ENCODE measurements at places on chromosomes 13 and 19. TPM values are rescaled to one million over a fixed set of nuclear protein-coding genes. Genes with fewer than 3 reads are reported as not detected.

The FXYD7 gene
- 18.2 TPM for total RNA-seq

The SMIM24 gene
- not detected for total RNA-seq

The SPRYD7 gene
- 8.4 TPM for total RNA-seq

The MIPEP gene
- 18.5 TPM for total RNA-seq

The C19orf67 gene
- total RNA-seq, result 3.0 TPM

The CD79A gene
- total RNA-seq, result 0.42 TPM

The SLC27A1 gene
- total RNA-seq, result 10.7 TPM

DNA sequence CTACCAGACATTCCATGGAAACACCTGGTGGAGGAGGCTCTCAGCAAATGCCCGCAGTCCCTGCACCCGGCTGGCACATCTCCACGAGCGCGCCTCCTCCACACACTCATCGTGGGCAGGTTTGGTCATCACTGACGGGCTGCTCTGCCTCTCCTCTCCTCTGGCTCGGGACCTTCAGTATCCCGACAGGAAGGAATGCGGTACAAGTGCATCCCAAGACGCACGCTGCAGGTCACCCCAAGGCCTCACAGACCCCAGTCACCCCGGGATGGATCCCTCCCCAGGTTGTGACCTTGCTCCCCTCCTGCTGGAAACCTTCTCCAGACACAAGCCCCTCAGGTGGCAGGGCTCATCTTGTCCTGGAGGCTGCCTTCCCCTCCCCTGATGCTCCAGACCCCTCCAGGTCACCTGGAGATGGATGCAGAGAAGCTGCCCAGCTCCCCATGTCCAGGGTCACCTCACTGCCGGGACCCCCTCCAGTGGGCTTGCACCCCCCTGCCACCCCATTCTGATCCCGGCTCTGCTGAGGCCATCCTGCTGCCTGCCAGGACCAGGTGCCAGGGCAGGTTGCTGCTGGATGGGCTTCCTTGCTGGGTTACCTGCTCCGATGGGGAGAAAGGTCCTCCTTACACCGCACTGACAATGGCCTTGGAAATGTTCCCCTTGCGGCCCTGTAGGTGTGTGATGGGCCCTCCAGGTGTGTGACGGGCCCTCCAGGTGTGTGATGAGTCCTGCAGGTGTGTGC, 29.9 kb downstream of the C13orf46 start:
- no peak for ATAC-seq

DNA sequence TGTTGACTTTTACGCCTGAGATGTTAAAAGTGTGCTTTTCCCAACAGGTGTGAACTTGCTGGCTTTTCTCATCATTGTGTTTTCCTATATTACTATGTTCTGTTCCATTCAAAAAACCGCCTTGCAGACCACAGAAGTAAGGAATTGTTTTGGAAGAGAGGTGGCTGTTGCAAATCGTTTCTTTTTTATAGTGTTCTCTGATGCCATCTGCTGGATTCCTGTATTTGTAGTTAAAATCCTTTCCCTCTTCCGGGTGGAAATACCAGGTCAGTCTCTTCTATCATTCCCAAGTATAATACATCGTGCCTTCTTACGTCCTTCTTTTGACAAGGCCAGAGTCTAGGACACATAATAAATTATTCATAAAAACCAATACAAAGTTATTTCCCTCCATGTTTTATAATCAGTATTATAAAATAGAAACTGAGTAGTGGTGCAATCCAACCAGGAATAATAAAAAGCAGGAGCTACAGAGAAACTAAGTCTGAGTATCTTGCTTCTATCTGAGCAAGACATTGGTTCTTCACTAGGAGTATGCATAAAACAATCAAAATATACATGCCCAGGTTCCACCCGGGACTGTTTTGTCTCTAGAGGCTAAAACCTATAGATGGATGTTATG, 57.9 kb downstream of the RXFP2 start:
- peak; percentile 53 for ATAC-seq

- ATAC-seq, result no peak
These were observed 67.4 kb downstream of the STK24 start for GRCh38 chr13:98509271-98510155.

GRCh38 chr19:7545904-7546303, 10.4 kb downstream of the PNPLA6 start:
- ATAC-seq, result no peak

- peak; percentile 72 for ATAC-seq
These were observed 96.1 kb upstream of the MBNL2 start for GRCh38 chr13:97125810-97126738.

- no peak for ATAC-seq
These were observed 172.5 kb downstream of the FLT1 start for GRCh38 chr13:28322256-28322905.

GRCh38 chr13:45412274-45413049, 5.7 kb downstream of the SLC25A30 start:
- no peak for ATAC-seq

DNA sequence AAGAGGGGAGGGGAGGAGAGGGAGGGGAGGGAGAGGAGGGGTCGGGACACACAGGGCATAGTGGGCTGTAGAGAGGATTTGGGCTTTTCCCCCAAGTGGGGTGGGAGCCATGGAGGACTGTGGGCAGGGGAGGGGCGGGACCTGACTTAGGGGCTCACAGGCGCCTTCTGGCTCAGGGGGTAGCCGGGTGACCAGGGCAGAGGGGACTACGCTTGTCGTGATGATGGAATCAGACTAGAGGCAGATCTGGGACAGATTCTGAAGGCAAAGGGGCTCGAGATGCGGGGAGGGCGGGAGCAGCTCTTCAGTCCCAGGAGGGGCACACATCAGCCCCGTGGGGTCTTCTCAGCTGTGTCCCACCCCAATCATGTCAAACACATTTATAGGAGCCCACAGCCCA, 13.5 kb downstream of the NDUFA11 start:
- ATAC-seq, result no peak

- ATAC-seq, result peak; percentile 90
These were observed 97.0 kb upstream of the MBNL2 start for GRCh38 chr13:97124915-97125809.

DNA sequence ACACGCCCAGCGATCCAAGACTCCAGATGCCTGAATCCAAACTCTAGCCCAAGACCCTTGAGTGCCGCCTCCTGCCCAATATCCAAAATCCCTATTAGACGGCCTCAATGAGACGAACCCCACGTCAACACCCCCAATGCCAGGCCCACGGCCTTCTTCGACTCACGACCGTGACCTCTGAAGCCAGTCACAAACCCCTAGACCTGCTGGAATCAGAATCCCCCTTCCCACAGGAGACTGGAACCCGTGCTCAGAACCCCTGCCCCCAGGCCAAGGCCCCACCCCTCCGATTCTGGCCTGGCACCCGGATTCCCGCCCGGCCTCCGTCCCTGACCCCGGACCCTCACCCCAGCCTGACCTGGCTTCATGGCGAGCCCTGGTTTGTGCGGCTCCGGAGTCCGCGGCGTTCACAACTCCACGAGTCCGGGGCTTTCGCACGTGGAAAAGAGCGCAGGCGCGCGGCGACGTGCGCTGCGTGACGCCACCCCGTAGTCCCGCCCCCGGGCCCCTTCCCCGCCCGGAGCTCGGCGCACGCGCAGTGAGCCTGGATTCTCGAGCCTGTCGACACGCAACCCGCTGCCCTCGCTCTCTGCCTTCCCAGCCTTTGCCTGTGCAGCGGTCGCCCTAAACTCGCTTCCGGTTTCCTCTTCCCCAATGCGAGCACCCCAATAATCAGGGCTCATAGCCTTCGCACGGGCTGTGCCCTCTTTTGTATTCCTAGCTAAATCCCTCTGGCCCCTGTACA, at the start of gene FBL:
Gene FBL, minus strand, starts transcription at position 447 of the 745 bp plus-strand sequence. Its CDS starts 79 bp downstream, at position 368.
- peak; percentile 95 for ATAC-seq

DNA sequence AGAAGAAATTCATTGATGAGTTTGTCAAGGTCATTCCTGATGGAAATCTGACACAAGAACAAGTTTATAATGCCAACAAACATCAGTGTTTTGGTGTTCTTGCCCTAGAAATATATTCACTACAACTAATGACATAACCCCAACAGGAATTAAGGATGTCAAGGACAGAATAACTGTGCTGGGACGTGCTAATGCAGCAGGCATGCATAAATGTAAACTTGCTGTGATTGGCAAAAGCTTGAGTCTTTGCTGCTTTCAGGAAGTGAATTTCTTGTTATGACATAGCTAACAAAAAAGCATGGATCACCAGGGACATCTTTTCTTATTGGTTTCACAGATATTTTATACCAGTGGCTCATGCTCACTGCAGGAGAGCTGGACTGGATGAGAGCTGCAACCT, 144.6 kb downstream of the KCTD12 start:
- no peak for ATAC-seq

DNA sequence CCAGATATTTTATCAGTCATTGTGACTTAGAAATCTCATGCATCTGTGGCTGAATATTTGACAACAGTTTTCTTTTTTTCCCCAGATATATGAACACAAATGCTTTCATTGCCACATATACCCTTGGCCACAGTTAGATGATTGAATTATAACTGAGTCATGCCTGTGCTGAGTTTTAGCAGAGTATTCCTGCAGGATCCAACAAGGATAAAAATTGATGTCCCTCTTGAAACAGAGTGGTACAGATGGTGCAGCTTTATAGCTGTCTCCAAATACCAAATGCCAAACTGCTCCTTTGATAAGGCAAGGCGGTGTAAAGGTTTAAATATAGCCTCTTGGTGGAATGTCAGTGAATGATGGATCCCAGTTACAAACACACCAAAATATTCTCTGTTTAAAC, 428.5 kb downstream of the GPC6 start:
- ATAC-seq, result no peak

GRCh38 chr19:351976-352625, 7.5 kb upstream of the MIER2 start:
- no peak for ATAC-seq

GRCh38 chr19:45772130-45772840, 3.2 kb upstream of the SIX5 start:
- no peak for ATAC-seq

DNA sequence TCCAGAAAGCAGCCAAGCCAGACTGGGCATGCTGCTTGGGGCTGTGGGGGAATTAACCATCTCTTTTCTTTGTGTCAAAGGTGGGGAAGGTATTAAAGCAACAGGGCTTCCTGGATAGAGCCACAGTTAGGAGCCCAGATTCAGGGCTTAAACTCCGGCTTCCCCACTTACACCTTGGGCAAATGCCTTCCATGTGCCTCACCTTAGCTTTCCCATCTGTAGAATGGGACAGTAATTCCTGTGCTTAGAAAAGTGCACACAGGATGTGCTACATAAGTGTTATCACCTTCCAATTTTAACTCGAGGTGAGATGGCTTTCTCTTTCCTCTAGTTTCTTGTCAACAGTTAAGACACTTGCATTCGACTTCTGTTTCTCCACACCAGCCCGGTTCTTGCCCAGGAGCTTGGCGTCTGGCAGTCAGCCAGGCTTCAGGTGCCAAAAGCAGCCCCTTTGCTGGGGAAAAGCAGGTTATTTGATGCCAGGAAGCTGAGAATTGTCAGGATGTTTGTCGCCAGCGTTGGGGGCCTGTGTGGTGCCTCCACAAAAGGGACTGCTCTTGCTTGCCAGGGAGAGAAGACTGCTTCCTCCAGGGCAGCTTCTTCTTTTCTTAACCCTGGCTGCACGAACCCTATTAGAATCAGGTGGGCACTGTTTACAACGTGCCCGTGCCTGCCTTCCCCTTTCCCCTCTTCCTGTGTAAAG, 79.2 kb downstream of the SIPA1L3 start:
- no peak for ATAC-seq

DNA sequence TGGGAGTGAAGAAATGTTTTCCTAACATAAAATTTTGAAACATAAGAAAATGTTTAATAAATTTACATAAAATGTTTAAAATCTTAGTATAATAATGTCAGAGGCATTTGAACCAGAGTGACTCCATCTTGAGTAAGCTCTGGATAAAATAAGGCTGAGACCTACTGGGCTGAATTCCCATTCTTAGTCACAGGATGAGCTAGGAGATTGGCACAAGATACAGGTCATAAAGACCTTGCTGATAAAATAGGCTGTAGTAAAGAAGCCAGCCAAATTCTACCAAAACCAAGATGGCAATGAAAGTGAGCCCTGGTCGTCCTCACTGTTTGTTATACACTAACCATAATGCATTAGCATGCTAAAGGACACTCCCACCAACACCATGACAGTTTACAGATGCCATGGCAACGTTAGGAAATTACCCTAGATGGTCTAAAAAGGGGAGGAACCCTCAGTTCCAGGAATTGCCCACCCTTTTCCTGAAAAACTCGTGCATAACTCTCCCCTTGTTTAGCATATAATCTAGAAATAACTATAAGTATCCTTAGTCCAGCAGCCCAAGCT, 1184.0 kb downstream of the UQCRFS1 start:
- ATAC-seq, result no peak

GRCh38 chr13:78977311-78977710, 318.4 kb upstream of the OBI1 start:
- ATAC-seq, result no peak

DNA sequence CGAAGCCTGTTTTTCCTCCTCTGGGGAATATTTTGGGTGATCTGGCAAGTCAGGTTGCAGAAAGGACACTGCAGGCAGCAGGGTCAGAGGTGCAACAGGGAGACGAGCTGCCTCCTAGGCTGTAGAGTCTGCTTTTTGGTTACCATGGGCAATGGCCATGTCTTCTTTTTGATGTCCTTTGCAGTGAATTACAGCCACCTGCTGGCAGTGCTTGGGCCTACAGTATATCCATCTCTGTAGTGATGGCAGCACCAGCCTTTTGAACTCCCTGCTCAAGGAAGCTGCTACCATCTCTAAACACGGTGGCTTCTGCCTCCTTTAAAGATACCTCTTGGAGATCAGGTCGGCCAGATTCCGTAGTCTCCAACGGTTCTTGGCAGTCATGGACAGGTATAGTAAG, 73.9 kb downstream of the WTIP start:
- peak; percentile 20 for ATAC-seq

GRCh38 chr19:33456845-33457220, 64.8 kb downstream of the PEPD start:
- no peak for ATAC-seq

GRCh38 chr13:27120011-27120410, 51.6 kb downstream of the USP12 start:
- no peak for ATAC-seq

- no peak for ATAC-seq
These were observed 5.9 kb downstream of the CACNG7 start for GRCh38 chr19:53915000-53915399.

DNA sequence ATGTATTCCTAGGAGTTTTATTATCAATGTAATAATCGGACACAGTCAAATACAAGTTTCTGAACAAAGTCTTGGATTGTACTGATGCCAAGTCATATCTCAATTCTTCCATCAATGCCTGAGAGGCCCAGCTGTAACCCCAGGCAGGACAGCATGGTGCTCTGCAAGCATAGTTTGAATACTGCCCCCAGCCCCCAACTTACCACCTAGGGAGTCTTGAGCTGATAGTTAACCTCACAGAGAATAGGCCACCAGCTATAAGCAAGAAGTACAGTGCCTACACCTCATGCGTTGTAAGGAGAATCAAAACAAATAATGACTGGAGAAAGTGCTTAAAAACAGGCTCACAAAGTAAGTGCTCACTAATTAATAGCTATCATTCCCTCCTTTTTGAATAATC, 2.7 kb downstream of the PROSER1 start:
- no peak for ATAC-seq
